ENCODE measurements at places on chromosomes 2 and 18.
A peak's percentile ranks its signal among the peaks of the same experiment; 100 is the strongest.

- DNase-seq = no peak
Observed at GRCh38 chr2:149828520-149829210, 241.1 kb upstream of the MMADHC start.

GRCh38 chr2:161146209-161146775, 13.9 kb upstream of the TANK start:
- DNase-seq = no peak

GRCh38 chr2:240582781-240583180, 3.8 kb upstream of the CAPN10 start:
- DNase-seq = no peak

- DNase-seq = no peak
Observed at GRCh38 chr2:37377187-37377532, 32.7 kb downstream of the QPCT start.

GRCh38 chr18:6994771-6995430, 122.7 kb downstream of the LAMA1 start:
- DNase-seq = no peak

- peak; percentile 57 for DNase-seq
Observed at GRCh38 chr2:39881494-39881893, 102.4 kb upstream of the THUMPD2 start.

DNA sequence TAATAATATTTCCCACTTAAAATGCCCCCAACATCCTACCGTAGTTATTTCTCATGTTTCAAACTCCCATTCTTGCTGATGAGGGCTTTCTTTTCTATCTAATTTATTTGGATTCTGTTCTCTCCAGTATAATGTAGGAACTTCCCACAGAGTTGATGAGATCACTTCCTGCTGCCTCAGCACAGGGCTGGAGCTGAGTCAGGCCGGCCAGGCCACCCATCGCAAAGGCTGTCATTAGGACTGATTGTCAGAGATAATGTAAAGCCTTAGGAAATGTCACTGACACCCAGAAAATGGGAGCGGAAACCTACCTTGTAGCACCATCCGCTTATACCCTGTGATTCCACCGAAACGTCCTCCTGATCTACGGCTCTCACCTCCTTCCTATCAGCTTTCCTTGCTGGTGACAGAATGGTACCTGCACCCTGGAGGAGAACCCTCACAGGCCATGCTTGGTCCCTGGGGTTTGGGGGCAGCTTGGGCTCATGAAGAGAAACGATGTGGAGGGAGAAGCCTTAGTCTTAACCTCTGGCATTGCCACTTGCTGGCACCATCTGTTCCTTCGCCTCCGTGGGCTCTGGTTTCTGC, 672.8 kb upstream of the ID2 start:
- DNase-seq = no peak

DNA sequence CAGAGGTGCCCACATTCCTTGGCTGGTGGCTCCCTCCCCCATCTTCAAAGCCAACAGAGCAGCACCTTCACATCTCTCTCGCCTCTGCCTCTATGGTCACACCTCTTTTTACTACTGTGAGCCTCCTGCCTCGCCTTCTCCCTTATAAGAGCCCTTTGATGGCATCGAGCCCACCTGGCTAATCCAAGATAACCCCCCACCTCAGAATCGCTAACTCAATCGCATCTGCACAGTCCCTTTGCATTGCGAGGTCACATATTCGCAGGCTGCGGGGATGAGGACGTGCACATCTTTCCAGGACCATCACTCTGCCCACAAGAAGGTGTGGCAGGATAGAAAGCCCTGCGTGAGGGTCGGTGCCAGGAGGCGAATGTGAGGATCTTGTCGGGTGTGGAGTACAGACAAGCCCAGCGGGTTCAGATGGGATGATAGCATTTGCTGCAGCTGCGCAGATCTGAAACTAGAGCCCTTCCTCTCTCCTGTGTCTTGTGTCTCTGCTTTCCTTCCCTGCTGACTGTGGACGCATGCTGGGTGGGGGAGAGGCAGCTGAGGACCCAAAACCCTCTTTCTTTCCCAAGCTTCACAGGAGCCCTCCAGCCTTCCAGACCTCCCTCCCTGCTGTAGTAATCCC, 148.3 kb upstream of the HDAC4 start:
- no peak for DNase-seq
